ENCODE measurements at places on chromosomes 13 and 19.

GRCh38 chr13:102571075-102571474, 25.7 kb upstream of the TPP2 start:
- no peak for DNase-seq

- peak; percentile 89 for DNase-seq
These were observed 579.5 kb downstream of the UQCRFS1 start for GRCh38 chr19:28633319-28634018.

DNA sequence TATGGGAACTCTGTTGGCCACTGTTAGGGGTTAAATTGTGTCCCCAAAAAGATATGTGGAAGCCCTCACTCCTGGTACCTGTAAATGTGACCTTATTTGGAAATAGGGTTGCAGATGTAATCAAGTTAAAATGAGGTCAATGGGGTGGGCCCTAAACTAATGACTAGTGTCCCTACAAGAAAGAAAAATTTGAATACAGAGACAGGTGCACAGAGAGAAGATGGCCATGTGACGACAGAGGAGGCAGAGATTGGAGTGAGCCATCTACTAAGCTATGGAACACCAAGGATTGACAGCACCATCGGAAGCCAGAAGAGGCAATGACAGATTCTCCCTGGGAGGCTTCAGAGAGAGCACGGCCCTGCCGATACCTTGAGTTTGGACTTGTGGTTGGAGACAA, 16.5 kb downstream of the POU2F2 start:
- DNase-seq, result no peak

GRCh38 chr19:31906111-31906871, 439.1 kb upstream of the ZNF507 start:
- no peak for DNase-seq

- DNase-seq, result no peak
These were observed 12.4 kb downstream of the TNFSF13B start for GRCh38 chr13:108281901-108282300.

DNA sequence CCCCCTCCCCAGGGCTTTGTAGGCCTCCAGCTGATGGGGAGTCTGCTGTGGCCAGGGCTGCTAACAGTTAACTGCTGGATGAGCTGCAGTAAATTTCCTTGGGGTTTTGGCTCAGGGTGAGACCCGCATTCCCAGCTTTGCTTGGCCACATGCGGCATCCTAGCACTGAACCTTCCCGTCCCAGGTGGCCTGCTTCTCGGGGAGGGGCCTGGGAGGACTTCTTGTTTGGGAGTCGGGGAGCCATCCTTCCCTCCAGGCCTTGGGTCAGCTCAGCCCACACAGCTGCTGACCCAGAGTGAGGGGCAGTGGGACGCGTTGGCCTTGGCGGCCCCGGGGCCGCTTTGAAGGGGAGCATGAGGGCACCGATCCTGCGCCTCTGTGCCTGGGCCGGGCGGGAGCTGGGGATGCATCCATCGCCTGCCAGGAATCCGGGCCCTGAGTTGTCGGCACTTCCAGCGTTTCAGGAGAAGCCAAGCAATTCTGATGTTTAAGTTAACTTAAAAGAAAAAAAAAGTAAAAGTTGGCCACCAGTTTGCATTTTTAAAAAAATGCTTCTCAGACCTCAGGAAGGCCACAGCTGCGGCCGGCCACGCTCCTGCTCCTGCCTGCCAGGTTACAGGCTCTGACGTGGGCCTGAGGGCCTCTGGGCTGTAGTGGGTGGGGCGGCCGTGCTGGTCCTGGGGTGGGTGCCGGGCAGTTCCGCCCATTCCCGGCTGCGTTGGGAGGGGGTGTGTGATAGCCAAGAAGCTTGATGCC, 27.7 kb downstream of the CRTC1 start:
- no peak for DNase-seq

- DNase-seq, result peak; percentile 96
These were observed at the start of gene POU2F2 for GRCh38 chr19:42132030-42132628. Gene POU2F2, minus strand, starts transcription at chr19:42132446. Its CDS starts 35 bp downstream, at chr19:42132411.
